ENCODE measurements at places on chromosomes 2 and 18.

- no peak for DNase-seq
Observed at GRCh38 chr18:59359576-59359952, 499 bp upstream of the LMAN1 start.

GRCh38 chr2:136005462-136006196 lies 20.2 kb upstream of the DARS1 start:
- peak; percentile 27 for DNase-seq

- DNase-seq, result no peak
Observed at GRCh38 chr2:199692489-199692888, 158.5 kb downstream of the FTCDNL1 start.

DNA sequence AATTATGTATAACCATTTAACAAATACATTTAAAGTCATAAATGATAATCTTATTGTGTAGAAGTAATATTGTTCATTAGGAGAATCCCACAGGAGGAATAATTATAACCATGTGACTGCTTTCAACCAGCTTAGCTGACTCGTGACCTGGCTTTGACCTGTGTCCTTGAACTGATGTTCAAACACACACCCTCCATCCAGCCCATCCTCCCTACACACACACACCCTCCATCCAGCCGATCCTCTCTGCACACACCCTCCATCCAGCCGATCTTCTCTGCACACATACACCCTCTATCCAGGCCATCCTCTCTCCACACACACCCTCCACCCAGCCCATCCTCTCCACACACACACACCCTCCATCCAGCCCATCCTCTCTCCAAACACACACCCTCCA lies 83.5 kb downstream of the EIPR1 start:
- no peak for DNase-seq

DNA sequence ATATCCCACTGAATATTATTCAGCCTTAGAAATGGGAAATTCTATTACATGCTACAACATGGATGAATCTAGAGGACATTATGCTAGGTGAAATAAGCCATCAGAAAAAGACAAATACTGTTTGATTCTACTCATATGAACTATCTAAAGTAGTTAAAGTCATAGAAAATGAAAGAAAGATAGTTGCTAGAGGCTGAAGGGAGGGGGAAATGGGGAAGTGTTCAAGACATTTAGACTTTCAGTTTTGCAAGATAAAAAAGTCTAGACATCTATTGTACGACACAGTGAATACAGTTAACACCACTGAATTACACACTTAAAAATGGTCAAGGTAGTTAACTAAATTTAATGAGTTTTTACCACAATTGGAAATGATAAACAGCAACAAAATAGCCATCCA lies 835.9 kb upstream of the CHAC2 start:
- DNase-seq, result no peak
